ENCODE measurements at places on chromosomes 5 and 9.

DNA sequence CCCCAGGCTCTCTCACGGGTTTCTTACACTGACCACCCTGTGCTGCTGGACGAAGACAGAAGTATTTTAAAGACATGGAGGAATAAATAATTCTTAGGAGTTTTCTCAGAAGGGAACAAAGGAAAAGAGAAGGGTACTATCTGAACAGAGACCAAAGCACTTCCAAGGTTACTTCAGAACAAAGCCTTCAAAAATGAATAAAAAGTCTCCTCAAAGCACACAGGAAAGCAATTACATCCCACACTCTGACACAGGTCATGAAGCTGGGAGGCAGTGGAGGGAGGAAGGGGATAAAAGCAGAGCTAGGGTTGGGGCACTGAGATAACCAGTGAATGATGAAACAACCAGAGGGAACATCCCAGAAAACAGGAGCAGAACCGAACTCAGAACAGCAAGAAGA, 151.8 kb downstream of the ARSB start:
- DNase-seq: no peak

DNA sequence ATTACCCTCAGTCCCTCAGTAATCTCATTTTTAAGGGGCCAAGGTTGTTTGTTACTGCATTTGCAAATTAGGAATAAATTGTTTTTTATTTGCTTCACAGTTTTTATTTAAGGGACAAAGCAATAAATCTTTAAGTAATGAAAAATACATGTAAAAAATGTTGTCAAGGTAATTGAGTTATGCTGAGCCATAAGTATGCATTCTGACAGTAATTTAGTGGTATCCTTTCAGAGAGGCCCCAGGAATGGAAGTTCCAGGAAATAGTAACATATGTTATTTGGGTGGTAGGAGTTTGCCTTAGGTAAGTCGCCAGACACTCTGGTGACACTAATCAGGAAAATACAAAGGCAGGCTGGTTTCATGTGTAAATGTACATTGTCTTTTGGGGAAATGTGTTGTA, 1787.9 kb upstream of the WWC1 start:
- DNase-seq: no peak

DNA sequence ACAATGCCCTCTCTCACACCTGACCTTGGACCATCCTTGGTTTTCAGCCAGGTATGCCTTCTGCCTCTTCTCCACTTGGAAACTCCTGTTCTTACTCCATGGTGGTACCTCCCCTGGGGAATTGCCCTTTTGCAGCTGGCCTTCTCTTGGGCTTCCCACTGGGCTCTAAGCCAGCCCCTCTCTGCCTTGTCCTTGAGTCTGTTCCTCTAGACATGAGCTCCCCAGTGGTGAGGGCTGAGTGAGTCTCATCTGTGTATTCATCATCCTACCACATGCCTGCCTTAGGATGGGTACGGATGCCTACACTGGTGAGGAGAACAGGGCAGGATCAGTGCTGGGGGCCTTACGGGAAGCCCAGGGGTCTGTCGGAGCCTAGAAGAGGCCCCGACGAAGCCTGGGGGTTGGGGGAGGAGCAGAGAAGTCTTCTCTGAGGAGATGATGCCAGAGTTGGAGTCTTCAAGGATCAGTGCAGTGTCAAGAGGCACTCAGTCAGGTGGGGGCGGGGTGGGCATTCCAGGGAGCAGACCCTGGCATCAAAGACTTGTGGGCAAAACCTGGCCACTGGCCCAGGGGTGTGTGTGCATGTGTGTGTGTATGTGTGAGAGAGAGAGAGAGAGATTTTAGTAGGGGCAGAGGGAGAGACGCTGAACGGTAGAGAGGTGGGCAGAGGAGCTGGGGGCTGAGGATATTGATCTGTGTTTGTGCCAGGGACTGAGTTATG, 5.2 kb upstream of the CRB2 start:
- DNase-seq: no peak

DNA sequence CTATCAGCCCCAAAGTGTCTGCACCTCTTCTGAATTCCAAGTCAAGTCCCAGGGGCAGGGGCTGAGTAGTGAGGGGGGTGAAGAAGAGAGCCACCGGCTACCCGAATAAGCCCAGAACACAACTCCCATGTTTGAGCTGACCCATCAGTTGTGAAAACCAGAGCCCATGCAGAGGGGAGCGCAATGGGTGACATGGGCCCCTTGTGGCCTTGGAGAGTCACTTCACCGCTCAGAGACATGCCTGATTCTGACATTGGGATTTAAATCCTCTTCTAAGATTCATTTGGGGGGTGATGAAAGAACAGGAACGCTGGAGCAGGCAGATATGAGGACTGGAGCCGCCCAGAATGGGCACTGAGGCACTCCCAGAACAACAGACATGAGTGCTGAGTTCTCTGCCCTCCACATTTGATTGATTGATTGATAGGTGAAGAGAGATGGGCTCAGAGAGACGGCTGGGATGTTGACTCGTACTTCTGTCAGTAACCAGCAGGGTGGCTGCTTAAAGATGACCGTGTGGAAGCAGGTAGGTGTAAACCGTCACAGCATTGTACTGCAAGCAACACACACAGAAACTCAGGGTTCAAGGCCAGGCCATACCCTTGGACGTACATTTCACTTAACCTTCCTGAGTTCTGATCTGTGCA, 74.3 kb downstream of the GPR21 start:
- no peak for DNase-seq

- DNase-seq: no peak
Observed at GRCh38 chr9:74511333-74511732, 14.2 kb downstream of the RORB start.
